ENCODE measurements at places on chromosomes 11 and 22.

- DNase-seq, result no peak
Observed at GRCh38 chr11:102446606-102447005, 6.0 kb downstream of the TMEM123 start.

DNA sequence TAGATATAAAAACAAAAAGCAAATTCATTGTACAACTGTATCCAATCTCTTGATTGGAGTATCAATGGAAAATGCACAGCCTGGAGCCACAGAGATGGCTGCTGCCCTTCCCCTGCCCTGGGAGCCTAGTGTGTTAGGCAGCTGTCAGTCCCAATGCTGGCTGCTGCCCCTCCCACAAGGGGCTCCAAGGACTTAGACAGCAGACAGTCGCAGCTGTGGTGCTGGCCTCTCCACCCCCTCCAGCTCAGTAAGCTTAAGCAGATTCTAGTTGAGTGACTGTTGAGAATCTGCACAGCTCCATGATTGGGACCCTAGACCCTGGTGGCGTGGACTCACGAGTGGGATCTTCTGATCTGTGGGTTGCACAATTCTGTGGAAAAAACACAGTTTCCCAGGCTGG is 1511.2 kb downstream of the FAM181B start:
- DNase-seq, result no peak

- no peak for DNase-seq
Observed at GRCh38 chr11:28090052-28090749, 17.8 kb downstream of the KIF18A start.

- no peak for DNase-seq
Observed at GRCh38 chr11:73252577-73253191, 19.5 kb upstream of the P2RY6 start.

DNA sequence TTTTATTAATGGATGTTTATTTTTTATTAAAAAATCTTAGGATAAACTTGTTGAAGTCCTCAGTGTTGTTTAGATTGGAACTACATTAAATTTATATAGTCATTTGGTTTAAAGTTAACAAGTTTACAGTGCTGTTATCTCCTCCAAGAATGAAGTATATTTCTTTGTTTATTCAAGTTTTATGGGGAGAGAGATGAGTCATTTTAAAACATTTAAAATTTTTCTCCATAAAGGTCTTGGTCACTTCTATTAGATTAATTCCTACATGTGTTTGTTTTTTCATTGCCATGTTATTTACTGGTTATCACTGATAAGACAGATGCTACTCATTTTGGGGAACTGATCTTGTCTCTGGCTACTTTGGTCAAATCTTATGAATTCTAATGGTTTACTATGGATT is 429.6 kb downstream of the METTL15 start:
- no peak for DNase-seq

DNA sequence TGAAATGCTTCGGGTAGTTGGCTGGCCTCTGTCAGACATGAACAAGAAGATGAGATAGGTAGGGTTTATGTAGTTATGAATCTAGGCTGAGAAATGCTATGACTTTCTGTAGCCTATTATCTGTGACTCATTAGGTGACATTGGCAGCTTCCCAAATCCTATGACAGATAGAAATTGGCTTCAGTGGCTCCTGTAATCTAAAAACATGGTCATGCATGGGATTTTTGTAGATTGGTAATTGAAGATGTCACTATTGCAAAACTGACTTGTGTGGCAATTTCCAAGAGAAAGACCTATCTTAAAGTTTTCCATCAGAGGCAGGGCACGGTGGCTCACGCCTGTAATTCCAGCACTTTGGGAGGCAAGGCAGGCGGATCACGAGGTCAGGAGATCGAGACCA is 29.4 kb upstream of the GRIK4 start:
- no peak for DNase-seq

- DNase-seq, result no peak
Observed at GRCh38 chr11:78853521-78853920, 278.9 kb upstream of the NARS2 start.

Measured in NCI-H2081 (cell line).